ENCODE measurements at places on chromosomes 16 and 17.

DNA sequence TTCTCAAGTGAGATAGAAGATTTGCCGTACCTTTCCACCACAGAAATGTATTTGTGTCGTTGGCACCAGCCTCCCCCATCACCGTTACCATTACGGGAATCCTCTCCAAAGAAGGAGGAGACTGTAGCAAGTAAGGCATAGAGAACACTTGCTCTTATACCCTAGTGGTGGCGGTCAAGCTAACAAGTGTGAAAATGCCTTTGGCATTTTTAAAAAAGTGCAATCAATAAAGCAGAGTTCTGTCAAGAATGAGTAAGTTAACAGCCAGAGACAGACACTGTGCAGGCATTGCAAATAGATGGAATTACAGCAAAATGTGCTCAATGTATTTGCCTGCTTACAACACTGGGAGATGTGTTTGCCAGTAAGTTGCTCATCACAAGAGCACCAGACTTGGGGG, 7.7 kb downstream of the MSL1 start:
- no peak for DNase-seq

DNA sequence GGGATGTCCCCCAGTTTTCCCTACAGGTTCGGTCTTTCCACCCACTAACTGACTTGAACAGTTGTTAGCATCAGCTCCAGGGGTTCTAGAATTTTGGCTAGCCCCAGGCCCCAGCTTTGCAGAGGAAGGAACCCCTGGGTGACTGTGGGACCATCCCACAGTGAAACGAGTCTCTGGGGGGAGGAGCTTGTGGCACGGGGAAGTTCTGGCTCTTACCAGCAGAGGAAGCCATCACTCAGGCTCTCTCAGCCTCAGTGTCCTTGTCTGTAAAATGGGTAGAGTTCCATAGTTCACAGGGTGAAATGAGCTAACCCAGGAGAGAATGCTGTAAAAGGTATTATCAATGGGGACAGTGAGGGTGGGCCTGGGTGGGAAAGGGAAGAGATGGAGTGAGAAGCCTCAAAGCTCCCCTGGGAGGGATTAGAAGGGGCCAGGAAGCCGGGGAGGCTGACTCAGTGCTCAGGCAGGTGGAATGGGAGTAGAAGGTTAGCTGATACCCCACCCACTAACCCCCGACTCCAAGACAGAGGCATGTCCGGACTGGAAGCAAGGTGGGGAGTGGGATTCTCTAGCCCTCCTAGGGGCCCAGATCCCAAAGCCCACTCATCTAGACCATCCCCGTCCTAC, 30.9 kb upstream of the CDC42EP4 start:
- DNase-seq, result peak; percentile 58

- DNase-seq, result no peak
Observed at GRCh38 chr16:75317532-75317931, 66.1 kb upstream of the BCAR1 start.

- no peak for DNase-seq
Observed at GRCh38 chr16:24900230-24900629, 54.5 kb downstream of the SLC5A11 start.

DNA sequence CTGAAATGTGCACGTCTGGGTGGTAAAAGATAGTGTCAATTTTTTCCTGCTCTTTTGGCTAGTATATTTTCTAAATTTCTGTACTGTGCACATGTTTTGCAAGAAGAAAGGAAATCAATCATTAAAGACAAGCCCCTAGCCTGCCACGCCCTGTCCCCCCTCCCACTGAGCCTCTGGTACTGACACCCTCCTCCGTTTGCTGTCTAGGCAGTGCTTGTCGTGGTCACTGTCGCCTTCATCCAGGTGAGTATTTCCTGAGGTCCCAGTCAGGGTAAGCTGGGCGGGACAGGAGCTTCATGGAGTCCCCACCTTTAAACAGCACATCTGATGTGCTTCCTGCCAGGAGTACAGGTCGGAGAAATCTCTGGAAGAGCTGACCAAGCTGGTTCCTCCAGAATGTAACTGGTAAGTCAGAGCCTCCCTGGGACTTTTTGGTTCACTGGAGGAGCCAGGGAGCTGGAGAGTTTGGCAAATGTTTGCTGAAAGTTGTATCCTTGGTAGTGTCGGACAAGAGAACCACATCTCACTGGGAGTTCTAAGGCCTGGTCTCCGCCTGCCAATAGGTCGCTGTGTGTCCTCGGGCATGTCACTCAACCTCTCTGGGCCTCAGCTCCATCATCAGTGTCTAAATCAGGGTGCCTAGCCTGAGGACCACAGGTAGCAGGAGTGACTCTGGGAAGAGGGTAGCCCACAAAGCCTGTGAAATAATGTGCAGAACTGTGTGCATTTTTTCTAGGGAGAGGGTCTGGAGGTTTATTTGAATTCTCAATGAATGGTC, 42.2 kb downstream of the ATP2C2 start:
- DNase-seq, result no peak

GRCh38 chr17:47225911-47226688, 17.0 kb downstream of the MYL4 start:
- peak; percentile 35 for DNase-seq

- no peak for DNase-seq
Observed at GRCh38 chr16:2076072-2076865, 28.5 kb downstream of the TSC2 start.

DNA sequence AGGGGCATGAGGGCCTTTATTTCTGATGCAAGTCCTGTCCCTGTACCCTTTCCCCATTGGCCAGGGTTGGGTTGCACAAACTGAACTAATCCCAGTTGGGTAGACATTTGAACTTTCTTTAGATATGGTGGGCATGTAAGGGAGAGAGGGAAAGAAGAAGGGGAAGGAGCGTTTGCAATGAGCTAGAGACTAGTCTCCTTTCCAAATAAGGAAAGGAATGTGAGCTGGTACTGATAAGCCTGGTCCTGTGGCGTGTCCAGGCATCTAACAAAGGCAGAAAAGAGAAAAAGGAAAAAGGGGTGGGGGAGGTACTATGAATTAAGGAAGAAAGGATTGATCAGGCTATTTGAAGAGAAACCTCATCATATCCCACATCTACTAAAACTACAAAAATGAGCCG, 20.3 kb downstream of the CHMP6 start:
- DNase-seq, result no peak

DNA sequence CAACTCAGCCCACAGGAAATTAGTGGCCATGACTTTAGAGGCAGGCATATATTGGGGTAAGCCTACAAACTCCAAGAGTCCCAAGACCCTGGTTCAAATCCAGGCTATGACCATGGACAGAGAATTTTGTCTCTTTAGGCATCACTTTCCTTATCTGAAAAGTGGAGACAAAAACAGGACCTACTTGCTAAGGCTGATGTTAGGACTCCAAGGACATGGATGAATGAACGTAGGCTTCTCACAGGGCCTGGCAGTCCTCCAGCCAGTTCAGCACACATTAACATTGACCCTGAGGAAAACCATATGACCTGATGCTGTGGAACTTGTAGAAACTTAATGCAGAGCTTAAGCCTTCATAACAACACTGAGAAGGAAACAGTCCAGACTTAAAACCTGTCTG, 1.4 kb downstream of the FKBP10 start:
- peak; percentile 31 for DNase-seq

GRCh38 chr17:57966875-57967274, 11.7 kb upstream of the CUEDC1 start:
- DNase-seq, result no peak

- DNase-seq, result no peak
Observed at GRCh38 chr16:86353948-86354347, 156.4 kb upstream of the FOXF1 start.

DNA sequence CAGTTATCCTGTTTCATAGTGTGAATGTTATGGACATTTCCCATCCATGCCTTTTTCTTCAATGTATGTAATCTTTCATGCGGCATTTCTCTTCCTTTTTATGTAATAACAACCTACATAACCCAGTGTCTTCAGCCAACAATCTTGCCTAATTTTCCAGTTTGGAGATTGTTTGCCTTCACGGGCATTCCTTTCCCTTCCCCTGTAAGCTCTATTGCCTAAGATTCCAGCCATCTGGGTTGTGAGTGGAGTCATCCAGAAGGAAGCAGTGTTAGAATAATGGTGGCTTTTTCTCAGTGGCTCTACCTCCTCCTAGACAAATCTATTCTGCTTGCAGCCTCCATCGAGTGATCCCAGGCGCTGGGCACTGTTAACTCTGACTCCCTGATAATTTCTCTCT, 22.3 kb downstream of the SYCE1L start:
- peak; percentile 28 for DNase-seq

DNA sequence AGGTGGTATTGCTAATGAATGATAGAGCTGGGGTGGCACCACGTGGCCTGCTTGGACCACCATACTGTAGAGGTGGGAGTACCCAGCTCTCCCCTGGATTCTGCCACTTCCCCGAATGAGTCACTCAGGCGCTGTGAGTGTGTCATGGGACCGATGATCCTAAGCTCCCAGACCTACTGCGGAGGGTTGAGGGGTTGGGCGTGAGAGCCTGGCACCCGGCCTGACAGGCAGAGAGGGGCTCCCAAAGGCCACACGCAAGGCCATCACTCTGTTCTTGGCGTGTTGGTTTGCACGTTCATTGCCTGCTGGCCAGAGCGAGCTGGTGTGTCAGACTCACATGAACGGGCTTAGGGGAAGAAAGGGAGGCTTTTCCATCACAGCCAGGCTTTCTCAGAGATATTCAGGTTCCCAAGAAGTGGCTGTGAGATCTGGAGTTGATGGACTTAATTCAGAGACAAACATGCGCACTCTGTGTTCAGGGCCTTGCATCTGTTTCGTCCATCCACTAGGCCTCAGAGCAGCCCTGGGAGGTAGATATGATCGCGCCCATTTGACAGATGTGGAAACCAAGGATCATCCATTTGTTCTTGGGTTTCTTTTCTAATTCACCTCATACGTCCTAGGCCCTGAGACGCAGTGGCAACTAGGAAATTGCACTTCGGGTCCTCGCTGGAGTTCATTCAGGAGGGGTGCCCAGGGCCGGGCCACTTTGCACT, 41.4 kb downstream of the CMIP start:
- peak; percentile 51 for DNase-seq

GRCh38 chr17:48510761-48511604, 19.8 kb downstream of the HOXB1 start:
- DNase-seq, result peak; percentile 95

- peak; percentile 58 for DNase-seq
Observed at GRCh38 chr17:33049781-33050414, 58.3 kb downstream of the SPACA3 start.

DNA sequence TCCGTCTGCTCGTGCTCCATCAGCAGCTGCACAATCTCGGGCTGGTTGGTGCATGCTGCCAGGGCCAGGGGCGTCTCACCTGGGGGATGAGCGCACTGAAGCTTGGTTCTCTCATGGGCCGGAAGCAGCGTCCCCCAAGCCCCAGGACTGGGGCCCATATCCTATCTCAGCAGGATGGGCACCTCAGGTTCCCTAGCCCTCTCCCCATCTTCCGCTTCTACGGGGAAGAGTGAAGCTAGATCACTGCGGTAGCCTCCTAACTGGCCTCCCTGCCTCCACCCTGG, 24.8 kb downstream of the TRPV3 start:
- no peak for DNase-seq

DNA sequence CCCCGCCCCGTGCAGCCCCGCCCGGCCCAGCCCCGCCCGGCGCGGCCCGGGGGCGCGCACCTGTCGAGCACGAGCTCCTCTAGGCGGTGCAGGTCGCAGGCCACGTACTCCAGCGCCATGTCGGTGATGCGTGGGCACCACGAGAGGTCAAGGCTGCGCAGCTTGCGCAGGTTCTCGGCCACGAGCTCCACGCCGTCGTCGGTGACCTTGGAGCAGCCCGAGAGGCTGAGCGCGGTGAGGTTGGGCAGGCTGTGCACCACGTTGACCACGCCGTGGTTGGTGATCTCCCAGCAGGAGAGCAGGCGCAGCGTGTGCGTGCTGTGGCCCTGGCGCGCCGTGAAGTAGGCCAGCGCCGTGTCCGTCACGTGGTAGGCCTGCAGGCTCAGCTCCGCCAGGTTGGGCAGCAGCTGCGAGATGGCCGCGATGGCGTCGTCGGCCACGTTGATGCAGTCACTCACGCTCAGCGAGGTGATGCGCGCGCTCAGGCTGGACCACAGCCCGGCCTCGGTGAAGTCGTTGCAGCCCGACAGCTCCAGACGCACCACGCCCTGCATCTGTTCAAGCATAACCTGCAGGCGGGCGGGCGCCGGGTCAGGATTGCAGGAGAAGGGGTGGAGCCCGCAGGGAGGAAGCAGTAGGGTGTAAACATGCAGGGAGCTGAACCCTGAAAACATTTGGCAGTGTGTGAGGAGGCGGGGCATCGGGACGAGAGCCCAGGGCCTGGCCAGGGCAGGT, 5.3 kb upstream of the WDR24 start:
- no peak for DNase-seq

DNA sequence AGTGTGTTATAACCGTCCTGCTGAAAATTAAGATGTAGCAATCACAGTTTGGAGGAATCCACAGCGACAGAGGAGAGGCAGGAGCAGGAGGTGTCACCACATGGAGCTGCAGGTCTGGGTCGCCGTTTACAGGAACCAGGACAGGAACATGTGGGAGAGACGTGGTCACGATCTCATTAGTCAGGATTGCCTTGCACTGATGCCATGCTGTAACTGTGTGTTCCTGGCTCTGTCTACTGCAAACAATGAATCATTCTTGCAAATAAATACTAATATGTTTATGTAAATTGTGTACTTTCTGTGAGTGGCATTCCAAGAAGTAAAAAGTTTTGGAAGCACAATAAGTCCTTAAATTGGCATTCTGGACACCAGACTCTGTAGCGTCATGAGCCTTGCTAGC, 271.8 kb downstream of the CPPED1 start:
- DNase-seq, result peak; percentile 20

DNA sequence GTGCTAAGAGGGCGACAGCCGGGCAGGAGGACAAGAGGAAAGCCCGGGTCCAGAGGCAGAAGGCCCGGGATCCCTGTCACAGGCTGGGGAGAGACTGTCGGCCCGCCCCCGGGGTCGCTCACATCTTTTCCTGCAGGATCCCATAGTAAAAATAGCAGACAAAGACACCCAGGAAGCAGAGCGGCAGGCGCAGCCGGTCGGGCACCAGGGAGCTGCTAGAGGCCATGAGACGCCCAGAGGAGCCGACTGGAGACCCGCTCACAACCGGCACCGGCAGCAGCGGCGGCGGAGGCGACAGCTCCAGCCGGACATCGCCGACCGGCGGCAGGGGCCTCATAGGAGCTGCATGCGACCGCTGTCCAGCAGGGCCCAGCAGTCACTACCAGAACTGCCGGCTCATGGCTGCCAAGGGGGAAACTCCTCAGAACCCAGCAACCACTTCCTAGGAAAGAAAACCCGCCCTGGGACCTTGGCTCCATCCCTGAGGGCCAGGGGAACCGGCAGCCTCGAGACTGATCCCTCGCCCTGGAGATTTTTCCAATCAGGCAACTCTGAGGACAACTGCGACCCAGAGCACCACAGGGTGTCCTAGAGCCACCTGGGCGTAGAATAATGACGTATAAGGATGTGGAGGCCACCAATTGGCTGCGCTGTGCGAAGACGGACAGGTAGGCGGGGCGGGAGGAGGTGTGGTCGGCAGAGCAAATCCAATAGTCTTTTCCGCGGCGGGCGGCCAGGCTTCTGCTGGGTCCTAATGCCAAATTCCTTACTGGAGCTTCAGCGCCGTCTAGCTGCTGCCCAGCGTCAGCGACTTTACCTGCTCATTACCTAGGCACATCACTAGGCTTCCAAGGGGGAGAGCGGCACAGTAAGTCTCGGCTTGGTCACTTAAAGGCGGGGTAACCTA, at the start of gene SLC35B1:
SLC35B1 (minus strand) TSS at position 357 of the 907 bp plus-strand sequence; CDS start at position 226, 131 bp downstream.
- peak; percentile 99 for DNase-seq
